ENCODE measurements at places on chromosomes 3 and 15.

- DNase-seq: no peak
Observed at GRCh38 chr15:45091576-45091975, 22.4 kb downstream of the DUOX2 start.

DNA sequence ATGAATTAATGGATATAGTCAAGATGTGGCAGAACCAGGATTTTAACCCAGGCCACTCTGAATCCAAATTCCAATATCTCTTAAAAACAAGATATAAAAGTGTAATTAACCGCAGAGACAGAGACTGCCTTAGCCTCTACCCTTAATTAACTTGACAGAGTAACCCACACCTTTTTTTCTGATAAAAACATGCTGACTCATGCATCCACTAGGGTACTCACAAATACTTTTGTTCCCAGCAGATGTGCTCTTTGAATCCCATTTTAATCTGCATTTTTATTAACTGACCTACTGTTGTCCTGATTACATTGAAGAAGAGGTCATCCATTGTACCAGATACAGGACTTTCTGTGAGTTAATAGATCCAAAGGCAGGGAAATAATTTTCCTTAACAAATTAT, 278.3 kb downstream of the CHL1 start:
- DNase-seq: no peak

DNA sequence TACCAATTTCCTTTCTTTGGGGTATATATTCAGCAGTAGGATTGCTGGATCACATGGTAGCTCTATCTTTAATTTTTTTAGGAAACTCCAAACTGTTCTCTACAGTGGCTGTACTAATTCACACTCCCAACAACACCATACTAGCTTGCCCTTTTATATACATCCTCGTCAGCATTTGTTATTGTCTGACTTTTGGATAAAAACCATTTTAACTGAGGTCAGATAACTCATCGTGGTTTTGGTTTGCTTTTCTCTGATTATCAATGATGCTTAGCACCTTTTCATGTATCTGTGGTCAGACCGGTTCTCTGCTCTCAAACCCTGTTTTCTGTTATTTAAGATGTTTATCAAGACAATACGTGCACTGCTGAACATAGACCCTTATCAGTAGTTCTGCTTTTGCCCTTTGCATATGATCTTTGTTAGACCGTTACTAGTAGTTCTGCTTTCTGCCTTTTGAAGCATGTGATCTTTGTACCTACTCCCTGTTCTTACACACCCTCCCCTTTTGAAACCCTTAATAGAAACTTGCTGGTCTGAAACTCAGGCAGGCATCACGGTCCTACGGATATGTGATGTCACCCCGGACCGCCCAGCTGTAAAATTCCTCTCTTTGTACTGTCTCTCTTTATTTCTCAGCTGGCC, 474.3 kb downstream of the RSL24D1 start:
- DNase-seq: no peak

DNA sequence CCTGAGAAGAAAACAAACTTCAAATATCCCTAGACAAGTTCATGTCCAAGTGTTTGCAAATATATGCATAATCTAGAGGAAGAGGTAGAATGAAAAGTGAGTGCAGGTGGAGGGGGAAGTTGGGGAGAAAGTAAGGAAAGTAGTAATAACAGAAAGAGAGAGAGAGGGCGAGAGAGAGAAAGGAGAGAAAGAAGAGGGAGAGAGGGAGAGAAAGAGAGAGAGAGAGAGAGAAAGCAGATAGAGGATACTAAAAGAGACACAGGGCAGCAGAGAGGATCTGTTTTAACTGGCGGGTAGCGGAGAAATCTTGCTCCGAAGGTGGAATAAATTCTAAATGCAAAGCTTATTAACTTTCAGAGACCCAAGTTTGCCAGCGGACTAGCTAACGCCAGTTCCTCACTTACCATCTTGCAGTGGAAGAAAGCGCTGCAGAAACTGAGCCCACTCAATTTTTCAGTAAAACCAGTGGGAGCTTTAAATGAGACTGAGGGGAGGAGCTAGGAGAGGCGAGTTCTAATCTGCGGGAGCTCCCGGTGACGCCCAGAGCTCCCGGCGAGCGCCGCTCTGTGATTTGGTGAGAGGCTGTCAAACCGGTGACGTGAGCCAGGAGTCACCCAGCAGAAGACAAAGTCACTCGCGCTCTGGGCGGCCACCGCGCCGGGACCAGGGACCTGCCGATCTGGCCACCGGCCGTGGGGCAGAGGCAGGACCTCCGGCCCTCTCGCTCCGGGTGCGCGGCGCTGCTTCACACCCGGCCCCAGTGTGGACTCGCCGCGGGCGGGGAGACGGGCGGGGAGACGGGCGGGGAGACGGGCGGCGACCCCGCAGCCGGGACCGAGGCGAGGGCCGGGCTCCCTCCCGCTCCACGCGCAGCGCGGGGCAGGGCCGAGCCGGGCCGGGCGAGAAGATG, at the start of gene GMNC:
Gene GMNC, minus strand, starts transcription at position 486 of the 910 bp plus-strand sequence. Its CDS starts 79 bp downstream, at position 407.
- DNase-seq: no peak

DNA sequence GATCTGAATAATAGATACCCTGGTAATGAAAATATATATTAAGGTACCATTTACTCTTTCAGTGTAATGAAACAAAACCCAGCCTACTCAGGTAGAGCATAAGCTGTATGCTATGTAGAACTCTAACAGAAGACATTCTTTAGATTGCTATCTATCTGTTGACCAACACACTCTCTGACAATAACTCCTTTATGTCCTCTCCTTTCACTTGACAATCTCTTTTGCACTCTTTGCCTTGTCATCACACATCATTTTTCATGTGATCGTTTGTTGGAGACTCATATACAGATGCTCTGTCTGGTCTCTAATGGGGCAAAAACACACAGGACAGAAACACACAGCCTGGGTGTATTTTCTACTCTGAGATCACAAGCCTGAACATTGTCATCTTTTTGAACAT, 35.4 kb upstream of the SUCLG2 start:
- DNase-seq: no peak

DNA sequence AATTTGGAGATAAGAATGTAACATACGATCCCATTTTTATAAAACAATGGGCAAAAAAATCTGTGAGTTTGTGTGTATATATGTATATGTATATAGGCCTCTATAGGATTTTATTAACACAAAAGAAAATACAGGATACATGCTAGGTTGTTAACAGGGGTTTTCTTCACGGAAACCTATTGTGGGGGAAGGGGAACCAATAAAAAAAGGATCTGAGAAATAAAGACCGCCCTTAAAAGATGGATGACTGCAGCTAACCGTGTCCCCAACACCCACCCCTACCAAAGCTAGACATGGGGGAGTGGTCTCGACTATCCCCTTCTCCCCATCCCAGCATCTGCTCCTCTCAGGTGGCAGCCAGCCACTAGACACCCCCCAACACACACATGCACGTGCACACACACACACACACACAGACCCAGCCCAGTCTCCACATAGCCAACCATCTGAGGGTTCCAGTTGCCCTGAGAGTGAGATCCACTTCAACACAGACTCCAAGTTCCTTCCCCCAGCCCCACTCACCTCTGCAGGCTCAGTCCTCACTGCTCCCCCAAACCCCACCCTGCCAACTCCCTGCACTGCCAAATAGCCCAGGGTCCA, 132.9 kb downstream of the TPRA1 start:
- no peak for DNase-seq

DNA sequence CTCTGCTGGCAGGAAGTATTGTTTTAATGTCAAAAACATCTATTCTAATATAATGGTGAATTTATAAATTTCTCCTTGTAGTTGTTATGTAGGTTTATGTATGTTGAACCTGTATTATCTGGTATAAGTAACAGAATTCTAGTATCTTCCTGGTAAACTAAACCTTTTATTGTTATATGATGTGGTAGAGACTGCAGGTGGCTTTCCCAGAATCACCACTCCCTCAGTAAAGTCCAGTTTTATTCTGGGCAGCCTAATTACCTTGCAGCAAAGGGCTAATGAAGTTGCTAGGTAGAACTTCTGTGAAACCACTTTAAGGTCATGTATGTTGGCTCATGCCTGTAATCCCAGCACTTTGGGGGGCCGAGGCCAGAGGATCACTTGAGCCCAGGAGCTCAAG, 15.6 kb downstream of the CSNK1G1 start:
- no peak for DNase-seq

GRCh38 chr3:119357190-119357589, 63.0 kb downstream of the ARHGAP31 start:
- no peak for DNase-seq

DNA sequence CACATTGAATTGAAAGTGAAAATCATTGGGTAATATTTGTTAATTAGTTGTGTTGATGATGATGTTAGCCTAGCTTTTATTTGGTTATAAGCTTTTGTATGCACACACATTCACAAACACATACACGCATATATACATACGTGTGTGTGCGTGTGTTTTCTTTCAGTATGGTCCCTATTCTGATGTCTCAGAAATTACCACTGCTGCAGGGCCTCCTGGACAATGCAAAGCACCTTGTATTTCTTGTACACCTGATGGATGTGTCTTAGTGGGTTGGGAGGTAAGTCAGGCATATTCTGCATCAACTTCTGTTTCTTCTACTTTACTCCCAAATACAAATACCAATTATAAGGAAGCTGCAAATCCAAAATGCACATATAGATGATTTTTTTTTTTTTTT, 102.1 kb downstream of the GHSR start:
- DNase-seq: no peak

GRCh38 chr3:59412516-59412915, 362.7 kb upstream of the CFAP20DC start:
- no peak for DNase-seq

Data from naive thymus-derived CD4-positive, alpha-beta T cell (primary cell).